ENCODE measurements at places on chromosomes 6 and 20.

GRCh38 chr6:13358511-13358910 lies 30.2 kb upstream of the TBC1D7 start:
- no peak for DNase-seq

DNA sequence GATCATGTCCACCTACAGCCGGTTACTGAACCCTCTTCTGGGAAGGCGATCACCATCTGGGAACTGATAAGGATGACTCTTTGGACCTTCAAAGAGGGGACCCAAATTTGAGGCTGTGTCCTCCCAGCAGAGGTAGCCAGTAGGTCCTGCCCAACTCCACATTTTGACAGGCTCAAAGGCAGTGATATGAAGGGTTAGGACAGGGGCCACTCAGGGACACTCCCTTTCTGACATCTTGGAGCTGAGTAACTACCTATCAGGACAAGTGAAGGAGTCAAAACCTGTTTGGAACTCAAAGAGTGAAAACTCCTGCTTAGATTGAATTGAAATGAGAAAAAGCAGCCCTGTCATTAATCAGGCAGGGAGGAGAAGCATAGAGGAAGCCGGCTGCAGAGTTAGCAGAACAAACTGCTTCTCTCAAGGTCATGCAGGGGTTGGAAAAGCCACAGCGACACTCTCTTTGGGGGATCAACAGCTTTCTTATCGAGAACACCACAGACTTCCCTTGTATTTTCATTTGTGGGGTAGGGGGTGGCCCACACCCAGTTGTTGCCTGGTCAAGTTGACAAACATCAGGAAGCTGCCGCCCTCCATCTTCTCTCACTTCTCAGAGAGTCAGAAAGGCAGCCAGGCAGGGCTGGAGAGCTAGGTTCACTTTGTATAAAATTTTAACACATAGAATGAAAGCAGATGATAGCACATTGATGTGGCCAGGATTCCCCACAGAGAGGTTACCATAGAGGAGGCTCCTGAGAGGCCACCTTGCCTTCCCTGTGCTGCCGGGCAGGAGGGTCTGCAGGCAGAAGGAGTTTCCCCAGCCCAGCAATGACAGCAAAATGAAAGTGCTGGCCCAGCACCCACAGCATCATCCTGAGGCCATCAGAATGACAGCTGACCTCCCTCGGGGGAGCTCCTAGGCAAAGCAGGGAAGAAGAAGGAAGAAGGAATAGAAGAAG lies 47.6 kb downstream of the AGPAT4 start:
- DNase-seq: no peak

DNA sequence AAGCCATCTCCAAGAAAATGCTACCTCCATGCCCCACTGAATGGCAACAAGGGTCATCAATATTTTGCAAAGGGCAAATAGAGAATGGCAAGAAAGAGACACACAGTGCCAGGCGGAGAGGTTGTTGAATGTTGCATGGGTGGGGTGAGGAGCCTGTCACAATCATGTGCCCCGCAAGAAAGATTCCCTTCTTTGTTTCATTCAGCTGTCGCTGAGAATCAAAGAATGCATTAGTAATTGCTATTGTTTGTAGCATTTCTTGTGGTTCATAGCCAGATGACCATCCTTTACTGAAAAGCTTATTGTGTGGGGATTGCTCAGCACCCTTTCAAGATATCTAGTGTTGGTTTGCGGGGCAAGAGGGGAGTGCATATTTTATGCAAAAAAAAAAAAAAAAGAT lies 166.5 kb upstream of the QKI start:
- no peak for DNase-seq

DNA sequence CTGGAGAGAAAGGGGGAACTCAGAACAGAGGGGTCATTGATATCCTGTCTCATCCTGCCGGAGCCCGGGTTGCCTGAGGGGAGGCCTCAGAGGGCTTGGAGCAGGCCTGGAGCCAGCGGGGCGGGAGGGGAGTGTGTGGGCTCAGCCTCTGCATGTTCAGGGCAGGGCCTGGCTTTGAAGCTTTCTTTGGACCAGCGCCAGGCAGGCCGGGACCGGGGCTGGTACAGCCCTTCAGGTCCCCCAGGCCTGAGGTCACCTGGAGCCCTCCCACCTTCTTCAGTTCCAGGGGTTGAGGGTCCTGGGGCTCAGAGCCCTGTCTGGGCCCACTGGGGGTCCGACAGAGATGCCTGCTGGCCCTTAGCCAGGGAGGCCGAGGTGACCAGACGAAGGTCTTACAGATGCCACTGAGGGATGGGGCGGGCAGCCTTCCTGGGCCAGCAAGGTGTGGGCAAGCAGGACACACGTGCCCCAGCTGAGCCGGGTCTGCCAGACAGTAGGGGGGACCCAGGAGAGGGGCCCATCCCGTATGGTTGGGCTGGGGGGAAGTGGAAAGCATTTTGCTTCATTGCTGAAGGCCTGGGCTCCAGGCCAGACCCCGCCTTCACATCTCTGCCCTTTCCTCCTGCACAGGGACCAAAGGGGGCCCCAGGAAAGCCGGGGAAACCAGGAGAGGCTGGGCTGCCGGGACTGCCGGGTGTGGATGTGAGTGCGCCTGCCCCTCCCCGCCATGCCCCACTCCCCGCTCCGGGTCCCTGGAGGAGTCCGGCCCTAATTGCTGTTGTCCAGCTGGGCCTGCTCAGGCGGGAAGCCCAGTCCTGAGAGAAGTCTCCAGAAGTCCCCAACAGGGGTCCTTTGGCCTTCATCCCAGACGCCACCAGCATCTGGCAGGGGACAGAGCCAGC lies 2.0 kb downstream of the COL9A3 start:
- no peak for DNase-seq

DNA sequence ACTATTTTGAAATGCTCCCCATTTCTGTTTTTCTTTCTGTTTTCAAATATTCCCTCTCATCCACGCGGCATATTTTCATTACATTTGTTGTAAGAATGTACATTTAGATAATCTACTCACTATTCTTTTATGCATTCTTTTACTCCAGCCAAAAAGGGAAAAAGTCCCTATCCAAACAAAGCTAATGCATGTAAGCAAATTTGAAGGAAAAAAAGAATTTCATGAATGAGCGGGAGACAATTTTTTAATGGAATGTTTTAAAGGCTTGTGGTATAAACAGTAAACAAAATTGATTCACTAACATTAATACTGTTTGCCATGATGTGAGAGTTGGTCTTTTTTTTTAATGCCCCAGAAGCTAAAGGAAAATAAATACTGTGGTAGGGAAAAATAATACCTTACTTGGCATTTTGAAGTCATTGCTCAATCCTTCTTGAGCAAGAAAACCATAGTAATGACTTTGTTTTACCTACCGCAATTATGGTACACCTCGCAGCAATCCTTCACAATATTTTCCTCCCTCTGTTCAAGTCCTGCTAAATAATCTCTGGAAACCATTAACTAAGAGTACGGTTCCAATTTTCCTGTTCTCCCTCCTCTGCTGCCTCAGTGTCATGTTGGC lies 79.0 kb downstream of the BACH2 start:
- DNase-seq: no peak

DNA sequence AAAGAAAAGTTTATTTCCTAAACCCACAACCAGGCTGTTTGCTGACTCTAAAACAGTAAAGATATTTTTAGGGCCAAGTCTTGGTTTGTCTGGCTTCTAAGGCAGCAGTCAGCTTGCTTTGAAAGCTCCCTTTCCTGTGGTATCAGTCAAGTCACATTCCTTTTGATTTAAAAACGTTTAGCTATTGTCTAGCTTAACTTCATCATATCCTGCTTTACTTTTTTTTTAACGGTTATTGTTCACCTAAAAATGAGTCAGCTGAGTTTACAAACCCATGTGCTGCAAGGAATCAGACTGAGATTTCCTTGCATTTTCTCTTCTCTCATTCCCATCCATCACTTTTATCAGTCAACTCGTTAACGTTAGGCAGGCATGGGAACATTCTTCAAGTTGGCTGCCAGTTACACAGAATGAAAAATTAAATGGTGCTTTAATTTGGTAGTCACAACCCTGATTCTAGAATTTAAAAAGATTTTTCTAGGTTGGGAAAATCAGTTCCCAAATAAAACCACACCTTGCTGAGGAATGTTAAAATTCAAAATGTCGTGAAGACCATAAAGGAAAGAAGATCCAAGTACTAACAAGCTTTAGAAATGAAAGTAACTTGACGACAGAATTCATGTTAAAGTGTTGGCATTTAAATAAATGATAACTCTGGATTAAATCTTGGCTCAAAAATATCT lies 45.9 kb downstream of the ELOVL5 start:
- no peak for DNase-seq
